ENCODE measurements at places on chromosomes 13 and 19. TPM values are rescaled to one million over a fixed set of nuclear protein-coding genes. Genes with fewer than 3 reads are reported as not detected.

GRCh38 chr19:1967087-1967608 is 26.2 kb downstream of the CSNK1G2 start:
- H3K27ac ChIP-seq: no peak overlapping the region
- H3K4me3 ChIP-seq: peak overlapping the region; percentile 26
- peak; percentile 55 for DNase-seq
- H3K27me3 ChIP-seq: no peaks in the 10 kb centered on the region

DNA sequence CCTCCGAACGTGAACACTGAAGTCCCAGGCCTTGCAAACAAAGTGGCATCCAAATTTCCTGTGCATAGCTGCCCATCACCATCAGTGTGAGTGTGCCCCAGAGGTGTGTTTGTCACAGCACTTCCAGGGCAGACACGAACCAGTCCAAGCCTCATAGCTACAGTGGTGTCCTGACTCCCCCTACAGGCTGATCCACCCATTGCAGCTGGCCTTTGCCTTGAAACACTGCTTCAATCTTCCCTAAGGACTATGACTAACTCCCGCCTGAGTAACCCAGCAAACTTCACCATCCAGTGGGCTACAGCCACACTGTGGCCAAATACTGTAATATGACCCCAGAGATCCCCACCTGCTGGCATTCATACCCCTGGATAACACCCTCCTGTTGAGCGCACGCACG is 3.9 kb downstream of the ZNF266 start:
- DNase-seq: no peak
- no peak overlapping the region for H3K4me3 ChIP-seq
- H3K27ac ChIP-seq: no peak overlapping the region
- no peaks in the 10 kb centered on the region for H3K27me3 ChIP-seq
- peaks cover 31% of the 10 kb centered on the region for H3K36me3 ChIP-seq

DNA sequence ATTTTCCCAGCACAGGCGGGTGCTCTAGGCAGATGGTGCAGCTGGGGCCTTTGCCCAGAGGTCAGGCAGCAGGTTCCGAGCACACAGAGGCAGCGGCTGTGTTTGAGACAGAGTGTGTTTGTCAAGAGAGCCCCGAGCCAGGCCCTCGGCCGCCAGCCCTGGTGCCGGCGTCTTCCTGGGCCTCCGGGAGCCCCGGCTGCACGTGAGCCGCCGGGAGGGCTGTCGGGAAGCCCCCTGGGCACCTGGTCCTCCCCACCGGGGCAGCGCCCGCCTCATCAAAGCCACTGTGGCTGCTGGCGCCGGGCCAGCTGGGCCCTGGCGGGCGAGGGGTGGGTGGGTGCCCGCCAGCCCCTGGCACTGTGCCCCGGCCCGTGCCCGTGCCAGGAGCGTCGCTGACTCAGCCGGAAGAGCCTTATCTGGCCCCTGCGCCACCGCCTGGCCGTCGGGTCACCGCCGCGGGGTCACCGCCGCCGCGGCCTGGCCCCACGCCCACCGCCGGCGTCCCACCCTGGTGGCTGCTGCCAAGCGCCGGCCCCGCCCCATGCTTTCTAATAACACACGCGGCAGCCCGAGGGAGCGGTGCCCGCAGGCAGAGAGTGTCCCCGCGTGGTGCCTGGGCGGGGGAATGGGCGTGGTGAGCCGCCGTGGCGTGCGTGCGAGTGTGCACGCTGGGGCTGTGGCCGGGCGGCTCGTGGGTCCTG is 14.9 kb downstream of the ARID3A start:
- H3K27me3 ChIP-seq: no peaks in the 10 kb centered on the region
- H3K4me1 ChIP-seq: peaks cover 13% of the 10 kb centered on the region
- no peaks in the 10 kb centered on the region for H3K36me3 ChIP-seq
- peak overlapping the region; percentile 22 for H3K4me3 ChIP-seq
- peak; percentile 77 for DNase-seq
- no peak overlapping the region for H3K27ac ChIP-seq

GRCh38 chr19:18283338-18283737 is 1.9 kb upstream of the JUND start:
- H3K4me3 ChIP-seq: no peak overlapping the region
- H3K4me1 ChIP-seq: peaks cover 36% of the 10 kb centered on the region
- H3K36me3 ChIP-seq: peaks cover 8% of the 10 kb centered on the region
- H3K27me3 ChIP-seq: no peaks in the 10 kb centered on the region

GRCh38 chr19:36837176-36837905 is 846 bp downstream of the ZNF790 start:
- H3K27ac ChIP-seq: peak overlapping the region; percentile 77
- DNase-seq: no peak
- no peaks in the 10 kb centered on the region for H3K36me3 ChIP-seq
- peaks cover 14% of the 10 kb centered on the region for H3K4me1 ChIP-seq

DNA sequence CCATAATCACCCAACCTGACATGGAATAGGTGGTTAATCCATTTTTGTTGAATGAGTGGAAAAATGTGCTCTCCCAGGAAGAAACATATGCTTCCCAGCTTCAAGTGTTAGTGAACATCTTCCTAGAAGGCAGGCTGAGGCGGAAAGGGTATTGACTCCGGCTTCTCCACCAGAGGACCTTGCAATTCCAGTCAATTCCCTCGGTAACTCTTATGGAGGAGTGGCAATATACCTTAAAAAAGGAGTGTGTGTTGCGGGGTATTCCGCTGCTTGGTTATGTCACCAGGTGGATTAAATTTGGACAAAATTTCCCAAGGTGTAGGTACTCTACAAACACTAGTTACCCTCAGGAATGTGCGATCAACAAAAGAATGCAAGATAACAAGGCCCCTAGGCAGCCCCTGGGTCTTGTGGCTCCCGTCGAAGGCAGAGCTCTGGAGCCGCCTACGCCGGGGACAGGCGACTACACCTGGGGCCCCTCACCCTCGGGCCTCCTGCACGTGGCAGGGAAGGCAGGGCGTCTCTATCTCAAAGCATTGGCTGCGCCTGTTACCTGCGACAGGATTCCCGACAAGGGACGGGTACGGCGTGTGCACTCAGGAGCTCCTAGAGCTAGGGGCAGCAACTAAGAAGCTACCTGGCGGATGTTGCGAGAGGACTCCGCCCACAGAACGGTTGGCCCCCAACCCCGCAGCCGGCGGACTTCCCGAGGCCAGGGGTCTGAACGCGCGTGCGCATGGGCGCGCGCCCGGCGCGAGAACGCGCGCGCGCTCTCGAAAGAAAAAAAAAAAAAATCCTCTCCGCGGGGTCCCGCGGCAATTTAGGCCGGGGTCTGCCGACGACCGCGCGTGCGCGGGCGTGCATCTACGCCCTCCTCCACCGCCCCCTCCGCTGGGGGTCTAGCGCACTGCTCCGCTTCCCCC is at the start of gene WDR87:
WDR87 (minus strand) TSS at position 649 of the 923 bp plus-strand sequence. CDS start 8,355 bp downstream, outside the sequence.
- peak within 1 kb of the TSS; percentile 99 for H3K4me3 ChIP-seq
- H3K27me3 ChIP-seq: no peaks in the 10 kb centered on the region
- H3K27ac ChIP-seq: peak within 1 kb of the TSS; percentile 87
- H3K36me3 ChIP-seq: no peaks in the 10 kb centered on the region
- H3K4me1 ChIP-seq: peaks cover 21% of the 10 kb centered on the region

DNA sequence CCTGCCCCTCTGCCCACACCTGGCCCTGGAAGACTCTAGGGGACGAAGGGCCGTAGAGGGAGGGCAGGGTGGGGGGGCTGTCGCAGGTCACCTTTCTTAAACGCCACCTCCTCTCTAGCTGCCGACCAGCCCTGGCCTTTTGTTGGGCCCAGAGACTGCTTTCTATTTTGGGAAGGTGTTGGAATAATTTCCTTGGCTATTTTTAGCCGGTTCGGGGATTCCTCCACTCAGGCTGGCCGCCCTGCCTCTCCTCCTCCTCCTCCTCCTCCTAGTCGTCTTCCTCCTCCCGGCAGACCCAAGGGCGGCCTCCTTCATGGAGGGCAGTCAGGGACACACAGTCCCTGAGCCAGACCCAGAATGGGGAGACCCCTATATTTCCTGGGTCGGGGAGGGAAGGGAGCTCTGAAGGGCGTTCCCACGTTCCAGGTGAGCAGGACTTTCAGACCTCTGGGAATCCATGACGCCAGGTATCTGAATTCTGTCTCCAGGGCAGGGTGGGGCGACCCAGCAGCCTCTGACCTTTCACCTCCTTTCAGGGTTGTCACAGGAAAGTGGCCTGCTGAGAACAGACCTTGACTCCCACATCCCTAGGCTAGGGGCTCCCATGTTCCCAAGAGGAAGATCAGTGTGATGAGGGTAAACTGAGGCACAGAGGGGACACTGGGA is 19.9 kb downstream of the GADD45B start:
- peaks cover 19% of the 10 kb centered on the region for H3K4me1 ChIP-seq
- no peak overlapping the region for H3K4me3 ChIP-seq
- H3K36me3 ChIP-seq: no peaks in the 10 kb centered on the region
- peaks cover 7% of the 10 kb centered on the region for H3K27me3 ChIP-seq

DNA sequence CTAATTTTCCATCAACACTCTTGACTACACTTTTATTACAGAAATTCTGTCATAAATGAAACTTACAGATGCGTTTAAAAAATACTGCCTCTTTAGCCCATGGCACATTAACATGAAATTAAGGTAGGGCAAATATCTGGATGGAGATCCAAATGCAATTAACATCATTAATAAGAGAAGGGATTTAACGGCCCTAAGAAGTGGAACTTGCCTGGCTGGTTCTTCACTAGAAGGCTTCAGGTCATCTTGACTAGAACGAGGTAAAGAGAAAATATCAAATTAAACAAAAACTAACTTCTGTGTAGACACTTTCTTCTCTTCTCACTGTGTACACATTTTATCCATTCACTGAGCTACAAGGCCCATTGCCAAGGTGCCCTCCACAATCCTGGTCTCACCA is 1093.4 kb downstream of the EFNB2 start:
- no peak overlapping the region for H3K27ac ChIP-seq
- no peaks in the 10 kb centered on the region for H3K4me1 ChIP-seq
- H3K27me3 ChIP-seq: no peaks in the 10 kb centered on the region
- DNase-seq: no peak
- H3K36me3 ChIP-seq: no peaks in the 10 kb centered on the region
- H3K4me3 ChIP-seq: no peak overlapping the region

SLC25A15 gene
- 23.9 TPM for total RNA-seq

SHD gene
- total RNA-seq: not detected
